ENCODE measurements at places on chromosomes 2 and 18. TPM values are rescaled to one million over a fixed set of nuclear protein-coding genes. Genes with fewer than 3 reads are reported as not detected.

The TMEM37 gene
- total RNA-seq = 22.1 TPM

The NR4A2 gene
- total RNA-seq = 5.9 TPM

The RTKN gene
- 36.1 TPM for total RNA-seq

GRCh38 chr2:177229442-177230242, 17.0 kb downstream of the HNRNPA3 start:
- no peak for DNase-seq

DNA sequence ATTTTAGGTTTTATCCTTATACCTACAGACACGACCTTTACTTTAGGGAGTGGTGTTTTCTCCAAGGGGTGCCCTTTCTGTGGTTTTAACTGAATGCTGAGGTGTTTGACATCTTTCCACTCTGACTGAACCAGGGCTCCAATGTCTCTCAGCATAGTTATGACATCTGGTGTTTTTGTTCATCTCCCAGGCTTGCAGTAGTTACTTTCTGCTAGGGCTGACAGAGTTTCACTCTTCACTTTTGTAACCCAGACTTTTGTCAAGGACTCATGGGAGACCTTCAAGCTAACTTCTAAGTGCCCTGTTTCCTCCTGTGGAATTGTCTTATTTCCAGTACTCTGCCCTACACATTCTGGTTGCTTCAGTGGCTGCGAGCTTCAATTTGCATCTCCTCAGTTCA, 103.1 kb downstream of the CCDC85A start:
- DNase-seq = no peak

GRCh38 chr2:174873471-174873870, 109.2 kb upstream of the CHRNA1 start:
- DNase-seq = no peak

GRCh38 chr2:28654663-28655320, 96.8 kb upstream of the PPP1CB start:
- DNase-seq = no peak

GRCh38 chr2:227370092-227370491, 9.0 kb downstream of the TM4SF20 start:
- no peak for DNase-seq

GRCh38 chr2:236193026-236193425, 24.8 kb upstream of the GBX2 start:
- DNase-seq = no peak

DNA sequence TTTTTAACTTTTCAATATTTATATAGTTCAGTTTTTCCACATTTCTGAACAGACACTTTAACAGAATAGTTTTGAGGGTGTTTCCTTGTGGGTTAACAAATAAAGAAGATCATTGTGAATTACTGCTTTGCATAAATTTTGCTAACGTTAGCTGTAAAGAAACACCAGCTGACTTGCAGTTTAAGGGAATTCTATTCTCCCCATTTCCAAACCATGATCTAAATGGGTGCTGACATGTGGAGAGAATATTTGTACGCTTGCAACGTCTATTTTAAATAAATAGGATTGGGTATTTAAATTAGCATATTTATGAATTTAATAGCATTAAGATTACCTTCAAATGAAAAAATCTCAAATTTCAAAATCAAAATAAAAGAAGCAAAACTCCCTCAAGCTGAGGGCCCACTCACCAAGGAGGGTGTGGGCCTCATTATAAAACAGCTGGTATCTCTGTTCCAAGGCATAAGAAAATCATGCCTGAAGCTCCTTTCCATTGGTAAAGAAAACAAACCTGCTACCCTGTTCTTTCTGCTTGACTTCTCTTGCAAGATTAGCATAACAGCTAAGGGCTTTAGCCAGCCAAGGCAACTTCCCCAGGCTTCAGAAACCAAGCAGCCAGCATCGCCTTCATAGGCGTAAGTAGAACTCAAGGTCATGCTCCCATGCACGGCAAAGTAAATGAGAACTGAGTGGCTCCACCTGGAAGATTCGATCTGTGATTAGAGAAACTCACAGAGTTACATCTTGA, 3.2 kb downstream of the MRO start:
- DNase-seq = no peak

- no peak for DNase-seq
Observed at GRCh38 chr2:137837830-137838229, 126.4 kb upstream of the HNMT start.

GRCh38 chr18:9804517-9805104, 81.2 kb upstream of the TXNDC2 start:
- peak; percentile 35 for DNase-seq
